ENCODE measurements at places on chromosomes 11 and 22. TPM values are rescaled to one million over a fixed set of nuclear protein-coding genes. Genes with fewer than 3 reads are reported as not detected.

SNX32 gene
- 1.1 TPM for polyA plus RNA-seq

DGCR8 gene
- 50.1 TPM for polyA plus RNA-seq

TUB gene
- 17.7 TPM for polyA plus RNA-seq

MPEG1 gene
- 9.4 TPM for polyA plus RNA-seq

CRYAB gene
- 526 TPM for polyA plus RNA-seq

ZP1 gene
- polyA plus RNA-seq = not detected

BTBD18 gene
- 0.15 TPM for polyA plus RNA-seq

PAK1 gene
- 113 TPM for polyA plus RNA-seq

FOLR1 gene
- polyA plus RNA-seq = 5.2 TPM

EXT2 gene
- not detected for polyA plus RNA-seq

MUC6 gene
- 0.29 TPM for polyA plus RNA-seq

OR52J3 gene
- not detected for polyA plus RNA-seq

OR8D4 gene
- 0.07 TPM for polyA plus RNA-seq

OR6A2 gene
- polyA plus RNA-seq = not detected

SMTNL1 gene
- polyA plus RNA-seq = 191 TPM

APLP2 gene
- polyA plus RNA-seq = 125 TPM

DBX1 gene
- polyA plus RNA-seq = 6.0 TPM

LSP1 gene
- 52.5 TPM for polyA plus RNA-seq

EFEMP2 gene
- 150 TPM for polyA plus RNA-seq

TRIM51 gene
- polyA plus RNA-seq = not detected

OVOL1 gene
- polyA plus RNA-seq = 8.2 TPM

IGSF22 gene
- not detected for polyA plus RNA-seq

CBLIF gene
- not detected for polyA plus RNA-seq

NPAS4 gene
- 0.08 TPM for polyA plus RNA-seq

OR5A1 gene
- polyA plus RNA-seq = not detected

MN1 gene
- polyA plus RNA-seq = 12.5 TPM

B4GALNT4 gene
- 11.0 TPM for polyA plus RNA-seq

SYT12 gene
- polyA plus RNA-seq = 0.27 TPM

MS4A15 gene
- polyA plus RNA-seq = not detected

LIMK2 gene
- 22.7 TPM for polyA plus RNA-seq

HBG2 gene
- polyA plus RNA-seq = 2,290 TPM

CHADL gene
- 2.6 TPM for polyA plus RNA-seq

TST gene
- polyA plus RNA-seq = 16.3 TPM

ANKK1 gene
- 0.21 TPM for polyA plus RNA-seq

MRGPRX2 gene
- polyA plus RNA-seq = not detected

CBY1 gene
- polyA plus RNA-seq = 38.2 TPM

CCDC82 gene
- 38.2 TPM for polyA plus RNA-seq

SGSM1 gene
- polyA plus RNA-seq = not detected

RAB38 gene
- not detected for polyA plus RNA-seq

OR52A1 gene
- not detected for polyA plus RNA-seq

PGA5 gene
- 0.82 TPM for polyA plus RNA-seq

CCDC85B gene
- polyA plus RNA-seq = 9.0 TPM

GRM5 gene
- 0.07 TPM for polyA plus RNA-seq

OR51B5 gene
- polyA plus RNA-seq = not detected

NDUFS8 gene
- polyA plus RNA-seq = 56.0 TPM

APLNR gene
- polyA plus RNA-seq = 92.4 TPM

FXYD6 gene
- polyA plus RNA-seq = 132 TPM

SYCE3 gene
- polyA plus RNA-seq = not detected

KLHDC7B gene
- polyA plus RNA-seq = not detected

MMP1 gene
- polyA plus RNA-seq = not detected

ATG2A gene
- polyA plus RNA-seq = 11.5 TPM
